Stromal cell of bone marrow (primary cell): ENCODE measurements at places on chromosomes 12 and 14.
A peak's percentile ranks its signal among the peaks of the same experiment; 100 is the strongest.

GRCh38 chr12:22686193-22686592, 61.2 kb downstream of the ETNK1 start:
- no peak for DNase-seq

- peak; percentile 63 for DNase-seq
Observed at GRCh38 chr12:89051065-89051677, 301.1 kb downstream of the DUSP6 start.

- DNase-seq, result no peak
Observed at GRCh38 chr14:63432228-63432627, 110.9 kb downstream of the PPP2R5E start.

- no peak for DNase-seq
Observed at GRCh38 chr14:35247777-35248475, 44.3 kb upstream of the PSMA6 start.

DNA sequence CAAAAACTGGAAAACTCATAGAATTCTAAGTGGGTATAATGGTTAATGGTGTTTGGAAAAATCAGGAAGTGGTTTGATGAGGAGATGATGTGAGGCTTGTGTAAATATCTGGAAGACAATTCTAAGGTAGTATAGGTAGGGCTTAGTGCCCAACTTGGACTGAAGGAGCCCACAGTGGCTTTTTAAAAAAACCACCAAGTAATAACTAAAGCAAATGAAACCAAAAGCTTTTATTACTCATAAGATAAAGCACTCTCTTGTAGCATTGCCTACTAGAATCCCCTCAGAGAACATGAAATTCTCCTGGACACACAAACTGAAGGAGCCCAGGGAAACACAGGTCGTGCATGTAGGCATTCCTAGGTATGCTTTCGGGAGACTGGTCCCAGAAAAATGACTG, 324.5 kb downstream of the NELL2 start:
- no peak for DNase-seq

GRCh38 chr12:19799216-19799615, 359.9 kb downstream of the AEBP2 start:
- peak; percentile 27 for DNase-seq

GRCh38 chr12:111298582-111299436, 70.1 kb downstream of the PHETA1 start:
- DNase-seq, result no peak

DNA sequence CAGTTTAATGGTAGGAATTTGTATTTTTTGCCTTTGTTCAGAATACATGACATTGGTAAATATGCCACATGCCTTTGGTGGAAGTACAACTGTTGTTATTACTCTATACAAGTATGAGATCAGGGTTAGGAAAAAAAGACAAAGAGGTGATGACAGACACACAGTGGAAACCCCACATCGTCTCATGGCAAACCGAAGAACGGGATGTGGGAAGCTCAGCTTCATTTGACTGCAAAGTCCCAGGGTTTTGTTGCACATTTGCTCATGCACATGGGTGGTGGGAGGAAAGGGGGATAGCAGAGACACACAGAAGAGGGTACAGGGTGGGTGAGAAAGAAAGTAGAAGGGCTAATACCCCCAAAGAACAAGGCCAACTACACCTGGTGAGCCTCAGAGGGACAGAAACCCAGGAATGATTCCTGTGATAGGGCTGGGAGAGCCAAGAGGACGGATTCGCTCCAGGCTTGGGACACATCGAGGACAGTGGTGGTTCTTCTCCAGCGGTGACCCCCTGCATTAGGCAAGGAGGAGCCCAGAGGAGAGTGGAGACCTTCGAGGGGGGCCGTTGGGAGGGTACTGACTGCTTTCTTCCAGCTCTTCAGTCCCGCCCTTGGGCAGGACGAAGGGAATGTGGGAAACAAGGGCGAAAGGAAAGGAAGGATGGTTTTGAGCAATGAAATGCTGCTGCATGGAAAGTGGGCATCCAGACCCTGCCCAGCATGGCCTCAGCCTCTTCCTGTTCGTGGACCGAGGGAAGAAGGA, 8.1 kb downstream of the VAMP1 start:
- no peak for DNase-seq

DNA sequence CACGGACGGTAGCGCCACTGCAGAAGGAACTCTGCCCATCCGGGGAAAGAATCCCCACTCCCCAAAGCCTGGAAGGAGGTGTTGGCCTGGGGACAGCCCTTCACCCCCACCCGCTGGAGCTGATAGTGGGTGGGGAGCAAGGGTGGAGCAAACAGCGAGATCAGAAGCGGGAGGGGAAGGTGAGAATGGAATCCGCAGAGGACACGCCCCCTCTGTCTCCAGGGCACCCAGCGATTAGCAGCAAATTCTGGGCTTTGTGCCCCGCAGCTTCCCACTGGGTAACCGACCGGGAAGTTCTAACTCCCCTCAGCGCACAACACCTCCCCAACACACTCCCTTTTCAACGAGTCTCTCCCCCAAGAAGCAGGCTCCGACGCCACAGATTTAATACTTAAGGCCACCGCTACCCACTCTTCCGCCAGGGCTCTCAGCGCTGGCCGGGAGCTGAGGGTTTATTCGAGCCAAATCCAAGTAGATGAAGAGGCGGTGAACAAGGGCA, 1.4 kb downstream of the SLC25A29 start:
- no peak for DNase-seq

- DNase-seq, result peak; percentile 54
Observed at GRCh38 chr14:105351920-105352851, 37.6 kb downstream of the PACS2 start.

DNA sequence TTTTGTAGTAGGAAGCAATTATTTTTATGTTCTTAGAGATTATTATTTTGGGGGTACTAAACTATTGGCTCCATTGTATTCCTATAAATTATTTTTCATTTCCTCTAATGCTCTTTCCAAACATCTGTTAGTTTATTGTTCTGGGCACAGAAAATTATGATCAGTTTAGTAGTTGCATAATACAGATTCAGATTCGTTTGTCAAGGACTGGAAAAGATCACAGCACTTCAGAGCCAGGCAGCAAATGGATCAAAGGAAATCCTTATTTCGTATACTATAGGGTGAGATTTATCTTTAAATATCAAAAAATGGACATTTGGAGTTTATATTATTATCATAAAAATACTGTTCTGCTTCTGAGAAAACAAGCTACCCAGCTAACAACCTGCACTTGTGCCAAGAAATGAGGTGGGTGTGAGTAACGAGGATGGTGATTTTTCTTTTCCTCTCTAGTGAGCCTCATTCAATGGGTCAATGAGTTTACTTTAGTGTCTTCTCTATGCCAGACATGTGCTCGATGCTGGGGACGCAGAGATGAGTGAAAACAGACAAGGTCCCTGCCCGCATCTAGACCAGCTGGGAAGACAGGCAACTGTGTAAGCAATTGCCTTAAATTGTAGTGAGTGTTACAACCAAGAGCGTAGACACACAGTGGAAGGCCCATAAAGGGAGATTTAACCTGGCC, 208.6 kb upstream of the PLXNC1 start:
- no peak for DNase-seq

DNA sequence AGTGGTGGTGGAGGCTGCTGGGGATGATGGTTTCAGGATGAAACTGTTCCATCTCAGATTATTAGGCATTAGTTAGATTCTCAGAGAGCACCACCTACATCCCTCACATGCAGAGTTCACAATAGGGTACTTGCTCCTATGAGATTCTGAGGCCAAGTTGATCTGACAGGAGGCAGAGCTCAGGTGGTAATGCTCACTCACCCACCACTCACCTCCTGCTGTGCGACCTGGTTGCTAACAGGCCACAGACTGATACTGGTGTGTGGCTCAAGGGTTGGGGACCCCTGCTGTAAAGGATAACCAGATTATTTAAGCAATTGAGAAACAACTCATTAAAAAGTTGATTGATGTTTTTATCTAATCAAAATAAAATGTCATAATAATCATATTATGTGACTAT, 248.5 kb downstream of the RERGL start:
- DNase-seq, result no peak
